ENCODE measurements at places on chromosomes 3 and 15.

DNA sequence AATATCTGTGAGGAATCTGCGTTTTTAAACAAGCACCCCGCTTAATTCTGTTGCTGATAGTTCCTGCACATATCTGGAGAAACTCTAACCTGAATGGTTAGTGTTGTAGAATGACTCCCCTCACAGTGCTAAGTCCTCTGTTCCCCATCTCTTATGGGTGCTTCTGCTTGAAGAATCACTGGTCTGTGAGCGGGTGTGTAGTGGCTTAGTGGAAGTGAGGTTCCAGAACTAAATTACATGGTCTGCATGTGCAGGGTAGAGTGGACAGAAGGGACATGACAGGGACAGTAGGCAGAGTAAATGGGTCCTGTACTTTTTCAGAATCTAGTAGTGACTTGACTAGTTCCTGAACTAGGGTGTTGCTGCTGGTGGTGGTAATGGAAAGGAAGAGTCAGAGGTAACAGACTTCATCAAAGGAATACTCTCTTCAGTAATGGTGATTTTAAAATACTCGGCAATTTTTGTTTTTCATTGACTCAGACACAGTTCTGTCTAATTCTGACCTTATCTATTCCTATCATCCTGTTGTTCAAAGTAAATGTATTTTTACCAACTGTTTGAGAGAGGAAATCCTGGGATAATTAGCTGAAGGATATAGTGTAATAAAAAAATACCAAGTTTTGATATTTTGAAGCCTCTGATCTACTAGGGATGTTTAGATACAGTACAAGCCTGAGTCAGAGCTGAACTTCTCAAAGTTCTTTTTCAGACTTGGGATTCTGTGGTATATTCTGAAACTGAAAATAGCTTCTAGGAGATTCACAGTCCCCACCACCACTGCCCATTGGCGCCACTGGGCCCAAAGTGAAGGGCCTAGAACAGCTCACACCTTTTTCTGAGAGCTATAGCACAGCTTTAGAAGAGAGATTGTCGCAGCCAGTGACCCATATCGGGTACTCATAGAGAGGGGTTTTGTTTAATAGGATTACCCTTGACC, 55.5 kb downstream of the FNDC3B start:
- peak; percentile 83 for DNase-seq

DNA sequence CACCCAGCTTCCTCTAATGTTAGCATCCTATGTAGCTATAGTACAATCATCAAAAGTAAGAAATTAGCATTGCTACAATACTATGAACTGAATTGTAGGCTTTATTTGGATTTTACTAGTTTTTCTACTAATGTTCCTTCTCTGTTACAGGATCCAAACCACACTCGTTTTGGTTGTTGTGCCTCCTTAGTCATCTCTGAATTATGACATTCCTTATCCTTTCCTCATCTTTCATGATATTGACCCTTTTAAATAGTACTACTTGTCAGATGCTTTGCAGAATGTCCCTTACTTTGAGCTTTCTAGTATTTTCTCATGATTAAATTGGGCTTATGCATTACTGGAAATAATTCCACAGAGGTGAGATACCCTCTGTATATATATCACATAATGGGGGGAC, 265.4 kb downstream of the VPS13C start:
- no peak for DNase-seq

- DNase-seq = no peak
These were observed 462.1 kb upstream of the CDIN1 start for GRCh38 chr15:36117296-36117787.

- no peak for DNase-seq
These were observed 35.4 kb upstream of the TOPAZ1 start for GRCh38 chr3:44206261-44206660.

GRCh38 chr15:101326462-101327146, 31.6 kb upstream of the SNRPA1 start:
- no peak for DNase-seq

GRCh38 chr3:149593418-149594160, 64.2 kb downstream of the WWTR1 start:
- DNase-seq = no peak

GRCh38 chr3:4523710-4524698, 30.9 kb downstream of the ITPR1 start:
- DNase-seq = no peak

GRCh38 chr3:69328963-69329302, 57.0 kb downstream of the FRMD4B start:
- DNase-seq = no peak

- no peak for DNase-seq
These were observed 167.2 kb downstream of the CNTN3 start for GRCh38 chr3:74447221-74447620.

- no peak for DNase-seq
These were observed 70.7 kb downstream of the SRGAP3 start for GRCh38 chr3:9178697-9179096.

GRCh38 chr3:61936344-61936937, 375.1 kb downstream of the PTPRG start:
- no peak for DNase-seq

DNA sequence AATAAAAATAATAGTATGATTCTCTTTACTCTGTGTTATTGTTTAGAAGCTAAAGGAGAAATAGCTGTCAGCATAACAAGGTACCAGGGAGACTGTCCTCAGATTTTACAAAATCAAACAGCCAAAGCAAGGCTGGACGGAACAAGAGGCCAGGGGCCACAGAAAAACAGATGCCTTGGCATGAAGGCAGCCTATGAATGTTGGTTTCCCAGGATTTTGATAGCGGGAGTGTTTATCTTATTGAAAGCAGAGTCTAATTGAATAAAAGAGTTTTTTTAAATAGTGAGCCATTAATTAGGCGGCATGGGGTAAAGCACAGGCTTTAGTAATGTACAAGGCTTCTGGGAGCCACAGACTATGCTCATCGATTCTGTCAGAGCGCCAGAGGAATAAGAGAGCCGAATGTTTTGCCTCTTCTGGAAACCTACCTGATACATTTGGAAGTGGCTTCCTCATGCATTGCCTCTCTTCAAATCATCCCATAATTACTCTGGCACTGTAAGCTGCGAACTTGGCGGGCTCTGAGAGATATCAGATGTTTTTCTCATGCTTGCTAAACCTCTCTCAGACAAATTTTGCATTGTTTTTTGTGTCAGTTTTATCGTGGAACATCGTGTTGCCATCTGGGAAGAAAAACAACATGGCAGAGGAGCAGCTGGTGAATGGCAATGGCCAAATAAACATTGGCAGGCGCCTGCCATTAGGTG, 30.4 kb upstream of the TMCO5A start:
- no peak for DNase-seq

DNA sequence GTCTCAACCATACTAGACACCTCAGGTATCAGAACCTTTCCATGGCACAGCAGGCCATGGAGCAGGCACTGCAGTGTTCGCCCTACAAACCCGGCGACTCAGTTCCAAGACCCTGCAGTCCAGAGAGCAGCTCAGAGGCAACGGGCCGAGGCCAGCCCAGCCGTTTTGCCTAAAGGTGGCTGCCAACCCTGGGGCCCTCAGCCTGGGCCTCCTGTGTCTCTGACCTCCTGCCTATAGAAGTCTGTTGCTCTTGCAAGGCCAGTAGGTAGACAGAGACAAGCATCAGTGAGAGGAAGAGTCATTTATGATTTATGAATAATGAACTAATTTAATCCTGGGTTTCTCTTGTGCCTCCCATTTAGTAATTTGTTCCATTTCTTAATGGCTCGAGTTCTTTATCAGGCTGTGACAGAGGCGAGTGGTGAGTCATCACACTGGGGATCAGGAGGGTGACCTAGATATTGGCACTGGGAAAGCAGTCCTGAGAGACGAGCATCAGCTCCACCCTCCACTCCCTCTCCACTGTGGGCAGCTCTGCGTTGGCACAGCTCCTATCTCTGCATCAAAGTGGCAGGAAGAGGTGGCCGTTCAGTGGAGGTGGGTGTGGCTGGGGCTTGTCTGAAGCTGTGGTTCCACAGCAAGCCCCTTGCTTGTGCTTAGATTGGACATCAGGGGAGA, 79.8 kb downstream of the ABHD5 start:
- DNase-seq = no peak

- DNase-seq = no peak
These were observed 42.9 kb upstream of the APH1B start for GRCh38 chr15:63234451-63234870.

GRCh38 chr3:46931631-46932331, 44.8 kb downstream of the CCDC12 start:
- peak; percentile 77 for DNase-seq

DNA sequence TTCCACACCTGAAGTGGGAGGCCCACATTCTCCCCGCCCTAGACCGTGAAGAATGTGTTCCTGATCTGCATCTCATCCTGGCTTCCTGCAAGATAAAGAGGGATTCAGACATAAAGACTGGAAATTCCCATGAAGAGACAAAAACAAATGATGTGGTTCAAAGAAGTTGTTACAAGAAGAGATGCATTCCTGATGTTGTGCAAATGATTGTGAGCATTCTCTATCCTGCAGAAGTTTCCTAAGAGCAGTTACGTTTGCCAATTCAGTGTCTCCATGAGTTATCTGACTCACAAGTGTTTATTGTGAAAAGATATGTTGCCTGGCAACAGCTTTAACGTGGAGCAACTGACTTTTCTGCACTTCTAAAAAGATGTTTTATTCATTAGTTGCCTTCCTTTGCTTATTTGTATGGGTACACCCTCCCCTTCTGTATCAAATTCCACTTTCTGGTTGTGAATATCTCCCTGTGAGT, 107.8 kb downstream of the ZIC4 start:
- DNase-seq = no peak

DNA sequence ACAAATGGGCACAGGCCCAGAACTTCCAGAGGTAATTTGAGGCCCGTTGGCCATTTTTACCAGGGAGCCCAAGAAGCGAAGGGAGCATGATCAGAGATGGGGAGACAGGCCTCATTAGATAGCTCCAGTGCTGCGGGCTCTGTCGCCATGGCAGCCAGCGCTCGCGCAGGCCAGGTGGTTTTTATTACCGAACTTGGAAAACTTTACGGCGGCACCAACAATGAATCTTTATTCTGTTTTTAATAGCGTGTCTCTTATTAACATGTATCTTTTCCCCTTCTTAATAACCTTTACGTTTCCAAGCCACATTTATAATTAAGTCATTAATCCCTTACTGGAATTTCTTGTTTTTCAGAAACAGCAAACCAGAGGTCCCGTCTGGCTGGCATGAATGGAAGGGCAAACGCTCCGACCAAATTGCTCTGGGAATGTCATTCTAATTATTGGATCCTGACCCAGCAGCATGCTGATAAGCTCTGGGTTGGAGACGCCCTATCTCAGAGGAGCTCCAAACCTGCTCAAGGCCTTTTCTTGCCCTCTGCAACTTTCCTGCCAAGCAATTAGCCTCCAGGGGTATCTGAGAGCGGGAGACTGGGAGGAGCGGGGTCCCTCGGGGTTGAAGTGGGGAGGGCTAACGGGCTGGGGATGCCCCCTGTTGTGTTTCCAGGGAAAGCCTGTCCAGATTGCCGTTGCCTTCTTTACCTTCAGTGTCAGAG, 256.4 kb downstream of the TLE3 start:
- no peak for DNase-seq

- DNase-seq = no peak
These were observed 623.5 kb upstream of the TBL1XR1 start for GRCh38 chr3:177820683-177821316.

DNA sequence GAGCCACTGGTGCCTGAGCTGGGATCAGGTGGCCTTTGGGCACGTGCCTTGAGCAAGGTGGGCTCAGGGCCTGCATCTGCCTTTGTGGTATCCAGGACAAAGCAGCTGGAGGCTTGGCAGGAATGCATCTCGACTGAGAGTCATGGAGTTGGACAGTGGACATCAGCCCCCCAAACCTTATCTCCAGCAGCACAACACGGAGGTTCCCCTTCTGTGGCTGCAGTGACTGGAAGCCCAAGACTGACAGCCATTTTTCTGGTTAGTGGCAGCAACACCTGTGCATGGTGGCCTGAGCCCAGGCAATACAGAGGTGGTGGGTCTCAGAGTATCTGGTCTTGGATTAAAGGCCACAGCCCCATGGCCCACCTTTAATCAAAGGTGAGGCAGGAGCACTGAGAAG, 27.8 kb upstream of the TSEN2 start:
- no peak for DNase-seq

DNA sequence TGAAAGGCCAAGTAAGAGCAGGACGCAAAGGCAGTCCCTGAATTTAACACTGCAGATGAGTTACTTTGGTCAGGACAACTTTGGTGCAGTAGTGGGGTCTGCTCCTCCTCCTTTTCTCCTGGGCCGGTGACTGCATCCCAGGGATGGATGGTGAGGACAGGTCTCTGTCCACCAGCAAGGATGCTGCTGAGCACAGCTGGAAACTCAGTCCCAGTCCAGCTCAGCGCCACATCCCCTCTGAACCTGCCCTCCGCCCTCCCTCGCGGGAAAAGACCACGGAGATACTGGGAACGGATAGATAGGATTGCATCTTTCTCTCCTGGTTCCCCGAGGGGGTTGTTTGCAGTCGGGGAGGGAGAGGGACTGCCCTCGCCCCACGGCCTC, 13.8 kb downstream of the GRAMD2A start:
- DNase-seq = no peak

- no peak for DNase-seq
These were observed 5.3 kb downstream of the KLF15 start for GRCh38 chr3:126351771-126352475.

DNA sequence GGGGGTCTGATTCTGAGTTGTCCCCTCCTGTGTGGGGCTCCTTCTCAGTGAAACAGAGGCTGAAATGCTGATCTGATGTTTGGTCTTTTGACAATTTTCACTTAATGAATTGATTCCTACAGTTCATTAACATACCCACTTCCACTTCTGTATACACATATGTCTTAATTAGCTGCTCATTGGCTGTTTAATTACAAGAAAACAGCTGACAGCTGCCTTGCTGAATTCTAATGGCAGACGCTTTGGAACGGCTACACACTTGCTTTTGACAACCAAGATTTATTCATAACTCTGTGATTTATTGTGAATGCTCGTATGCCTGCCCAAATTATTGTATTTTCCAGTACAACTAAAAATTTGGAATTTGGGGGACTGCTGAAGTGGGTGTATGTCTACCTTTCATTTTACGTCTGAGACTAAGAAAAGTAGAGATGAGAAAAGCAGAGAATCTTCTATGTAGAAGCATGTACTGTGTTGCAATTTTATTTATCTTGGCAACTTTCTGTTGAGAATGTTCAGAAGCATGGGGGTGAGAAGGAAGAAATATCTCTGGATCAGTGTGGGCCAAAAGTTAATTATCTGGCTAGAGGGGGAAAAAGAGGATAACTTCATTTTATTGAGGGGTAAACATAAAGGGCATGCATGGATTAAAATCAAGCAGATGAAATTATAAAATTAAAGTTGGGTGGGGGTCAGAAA, 46.5 kb upstream of the ICE2 start:
- DNase-seq = no peak

- DNase-seq = no peak
These were observed 10.9 kb upstream of the MESP1 start for GRCh38 chr15:89761929-89762328.

- no peak for DNase-seq
These were observed 19.2 kb upstream of the TKT start for GRCh38 chr3:53274938-53275605.

Measured in natural killer cell treated with Interleukin-12 subunit alpha and Interleukin-12 subunit beta and Interleukin-15 and Interleukin-18, amount 100 ng/mL, for 72 hours (primary cell).